ENCODE measurements at places on chromosomes 6 and 20.

GRCh38 chr6:47188588-47189021 lies 121.1 kb downstream of the TNFRSF21 start:
- DNase-seq: no peak

GRCh38 chr20:61414455-61414991 lies 162.5 kb downstream of the CDH4 start:
- DNase-seq: no peak

GRCh38 chr20:33730946-33731692 lies 677 bp upstream of the ZNF341 start:
- DNase-seq: no peak

GRCh38 chr6:151209071-151209831 lies 30.5 kb upstream of the AKAP12 start:
- DNase-seq: peak; percentile 7

DNA sequence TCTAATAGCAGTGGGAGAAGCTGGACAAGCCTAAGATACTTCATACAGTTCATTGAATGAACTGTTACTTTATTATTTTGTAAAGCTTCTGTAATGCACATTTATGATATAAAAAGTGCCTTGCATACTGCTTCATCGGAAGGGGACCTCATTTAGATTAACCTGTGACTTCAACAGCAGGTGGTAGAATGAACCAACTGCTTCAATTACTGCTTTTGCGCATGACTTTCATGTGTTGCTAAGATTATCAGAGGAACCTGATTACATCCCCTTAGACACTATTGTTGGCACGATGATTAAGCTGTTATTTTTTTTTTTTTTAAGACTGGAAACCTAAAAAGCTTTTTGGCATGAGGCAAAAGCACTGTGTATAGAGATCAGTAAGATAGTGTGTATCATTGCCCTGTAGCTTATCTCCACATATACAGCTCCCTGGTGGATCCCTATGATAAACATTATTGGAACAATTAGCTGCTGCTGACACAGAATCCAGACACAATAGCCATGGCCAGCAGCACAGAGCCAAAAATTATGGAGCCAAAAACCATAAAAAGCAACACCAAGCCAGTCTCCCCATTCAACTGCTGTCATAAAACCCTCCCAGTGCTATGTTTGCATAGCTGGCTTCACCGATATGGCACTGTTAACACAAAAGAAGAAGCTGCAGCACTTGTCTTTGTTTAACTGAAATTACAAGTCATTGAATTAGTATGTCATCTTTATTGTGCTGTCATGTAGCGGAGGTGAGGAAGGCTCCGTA lies 731.6 kb upstream of the MMS22L start:
- no peak for DNase-seq

DNA sequence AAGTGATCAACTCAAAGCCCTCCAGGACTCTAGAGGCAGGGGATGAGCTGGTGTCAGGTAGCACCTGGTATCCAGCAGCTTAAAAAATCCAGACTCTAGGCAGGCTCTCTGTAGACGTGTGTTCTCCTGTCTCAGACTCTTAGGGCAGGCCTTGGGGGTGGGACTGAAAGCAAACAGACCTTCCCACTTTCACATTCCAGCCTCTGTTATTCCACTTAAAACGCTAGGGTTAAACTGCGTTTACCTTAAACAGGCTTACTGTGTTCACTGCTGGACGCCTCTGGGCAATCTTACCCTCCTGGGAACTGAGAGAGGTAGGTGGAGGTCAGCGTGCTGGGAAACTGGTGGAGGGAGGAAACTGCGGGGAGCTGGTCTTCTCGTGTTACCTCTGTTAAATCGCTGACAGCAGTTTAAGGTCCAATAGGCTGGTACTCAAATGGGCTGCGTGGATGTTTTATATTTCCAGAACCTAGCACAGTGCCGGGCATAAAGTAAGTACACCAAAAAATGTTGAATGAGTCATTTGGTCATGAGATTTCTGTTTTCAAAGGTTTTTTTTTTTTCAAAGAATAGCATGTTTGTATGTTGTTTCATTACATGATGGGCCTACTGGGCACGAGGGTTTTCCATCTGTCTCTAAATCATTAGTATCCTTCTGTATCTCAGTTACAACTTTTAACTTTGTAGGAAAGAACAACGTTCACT lies at the start of gene GCNT2:
Gene GCNT2, plus strand, starts transcription at position 248 of the 705 bp plus-strand sequence. CDS start 7,561 bp downstream, outside the sequence.
- peak; percentile 74 for DNase-seq

GRCh38 chr20:16020971-16021370 lies 552.3 kb downstream of the KIF16B start:
- DNase-seq: peak; percentile 61

DNA sequence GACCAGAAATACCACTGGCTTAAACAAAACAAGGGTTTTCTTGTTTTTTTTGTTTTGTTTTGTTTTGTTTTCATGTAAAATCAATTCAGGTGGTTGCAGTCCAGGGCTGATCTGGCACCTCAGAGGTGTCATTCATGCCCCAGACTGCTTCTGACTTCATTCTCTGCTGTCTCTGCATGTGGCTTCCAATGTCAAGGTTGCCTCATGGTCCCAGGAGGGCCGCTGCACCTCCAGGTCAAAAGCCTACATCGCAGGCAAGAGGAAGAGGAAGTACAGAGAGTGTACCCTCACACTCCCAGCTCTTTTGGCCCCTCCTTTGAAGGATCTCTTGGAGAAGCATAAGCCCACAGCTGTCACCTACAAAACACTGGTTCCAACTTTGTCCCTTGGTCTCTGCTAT lies 1.4 kb upstream of the BTN3A1 start:
- DNase-seq: no peak

DNA sequence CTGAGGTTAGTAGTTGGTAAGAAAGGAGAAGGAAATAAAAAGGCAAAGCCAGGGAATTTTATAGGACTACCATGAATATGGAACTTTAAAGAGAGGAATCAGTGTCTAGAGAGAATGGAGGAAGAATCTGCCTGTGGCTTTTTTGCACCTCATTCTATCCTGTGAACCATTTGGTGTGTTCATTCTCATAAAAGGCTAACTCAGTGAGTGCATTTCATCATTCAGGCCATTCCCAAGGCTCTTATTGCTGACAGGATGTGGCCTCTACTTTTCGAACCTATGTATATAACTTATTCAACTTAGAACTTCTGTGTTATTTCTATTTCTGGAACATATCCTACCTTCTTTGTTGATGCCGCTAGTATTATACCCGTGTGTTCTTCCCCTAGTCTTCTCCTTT lies 27.1 kb downstream of the HSF2 start:
- no peak for DNase-seq

- no peak for DNase-seq
Observed at GRCh38 chr6:161374971-161375873, 101.4 kb upstream of the AGPAT4 start.

DNA sequence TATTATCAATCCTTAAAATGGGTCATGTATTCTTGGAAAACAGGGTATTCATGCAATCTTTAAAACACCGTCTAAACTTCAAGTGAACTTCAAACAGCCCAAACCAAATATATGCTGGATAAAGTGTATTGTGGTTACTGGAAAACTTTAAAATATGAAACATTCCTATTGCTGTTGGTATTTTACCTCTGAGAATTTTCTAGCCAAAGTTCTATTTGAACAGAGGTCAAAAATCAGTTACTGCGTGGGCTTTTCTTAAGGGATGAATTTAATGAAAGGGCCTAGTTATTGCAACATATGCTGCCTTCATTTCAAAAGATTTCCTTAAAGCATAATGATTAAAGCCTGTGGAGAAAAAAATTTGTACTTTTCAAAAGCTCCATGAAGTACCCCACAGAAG lies 436.0 kb downstream of the PLCB1 start:
- DNase-seq: no peak

DNA sequence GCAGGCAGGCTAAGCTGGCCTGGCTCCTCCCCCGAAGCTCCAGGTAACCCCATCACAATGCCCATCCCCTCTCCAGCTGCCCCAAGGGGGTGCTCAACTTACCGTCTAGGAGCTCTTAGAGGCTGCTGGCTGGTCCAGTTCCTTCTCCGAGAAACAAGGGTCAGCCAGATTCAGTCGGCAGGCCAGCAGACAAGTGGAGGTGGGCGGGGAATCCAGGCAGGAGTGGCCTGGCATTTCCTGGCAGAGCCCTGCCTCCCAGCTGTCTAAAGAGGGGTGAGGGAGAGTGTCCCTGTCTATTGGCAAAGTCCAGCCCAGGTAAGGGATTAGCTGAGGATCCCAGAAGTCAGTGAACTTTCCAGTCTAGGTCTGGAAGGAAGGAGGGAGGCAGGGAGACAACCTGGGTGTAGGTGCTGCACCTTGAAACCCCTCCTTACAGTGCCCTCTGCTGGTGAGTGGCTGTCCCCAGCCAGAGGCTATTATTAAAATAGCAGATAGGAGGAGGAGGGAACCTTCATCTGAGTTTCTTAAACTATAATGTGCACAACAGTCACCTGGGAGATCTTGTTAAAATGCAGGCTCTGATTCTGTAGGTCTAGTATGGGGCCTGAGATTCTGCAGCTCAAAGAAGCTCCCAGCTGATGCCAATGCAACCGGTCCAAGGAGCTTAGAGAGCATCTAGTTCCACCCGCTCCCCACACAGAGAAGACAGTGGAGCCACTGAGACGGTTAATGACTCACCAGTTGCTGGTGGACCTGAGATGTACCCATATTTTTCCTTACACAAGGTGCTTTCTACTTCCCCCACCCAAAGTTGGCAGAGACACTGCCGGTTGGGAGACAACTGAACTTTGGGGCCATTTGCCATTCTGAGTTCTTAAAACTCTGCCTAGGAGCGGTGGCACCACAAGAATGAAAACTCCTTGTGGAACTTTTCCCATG lies at the start of gene UNC5CL:
Gene UNC5CL, minus strand, starts transcription at position 162 of the 939 bp plus-strand sequence. CDS start 4,147 bp downstream, outside the sequence.
- peak; percentile 45 for DNase-seq

GRCh38 chr6:30542915-30543314 lies 13.4 kb downstream of the GNL1 start:
- no peak for DNase-seq

DNA sequence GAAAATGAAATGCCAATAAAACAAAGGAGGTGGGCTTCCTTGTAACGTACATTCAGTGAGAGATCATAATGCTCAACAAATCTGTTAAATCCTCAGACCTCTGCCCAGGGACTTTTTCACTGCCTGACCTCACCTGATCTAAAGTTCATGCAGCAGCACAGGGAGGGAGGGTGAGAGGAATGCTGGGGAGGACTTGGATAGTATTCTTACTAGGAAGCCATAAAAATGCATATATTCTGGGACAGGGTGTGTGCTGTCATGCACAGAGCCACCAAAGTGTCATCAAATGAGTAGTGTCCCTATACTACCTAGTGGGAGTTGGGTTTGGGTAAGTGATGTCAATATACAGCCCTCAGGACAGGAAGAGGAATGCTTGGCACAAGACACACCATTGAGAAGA lies 32.6 kb downstream of the CLIC5 start:
- no peak for DNase-seq
